SK-N-SH treated with all-trans-retinoic acid at 6 μM for 48 hours (cell line): ENCODE measurements at places on chromosomes 16 and 17.
A peak's percentile ranks its signal among the peaks of the same experiment; 100 is the strongest.

- ATAC-seq = no peak
These were observed 39.8 kb downstream of the ARL4D start for GRCh38 chr17:43438626-43439025.

- ATAC-seq = no peak
These were observed 9.7 kb downstream of the RAD51C start for GRCh38 chr17:58702045-58702476.

DNA sequence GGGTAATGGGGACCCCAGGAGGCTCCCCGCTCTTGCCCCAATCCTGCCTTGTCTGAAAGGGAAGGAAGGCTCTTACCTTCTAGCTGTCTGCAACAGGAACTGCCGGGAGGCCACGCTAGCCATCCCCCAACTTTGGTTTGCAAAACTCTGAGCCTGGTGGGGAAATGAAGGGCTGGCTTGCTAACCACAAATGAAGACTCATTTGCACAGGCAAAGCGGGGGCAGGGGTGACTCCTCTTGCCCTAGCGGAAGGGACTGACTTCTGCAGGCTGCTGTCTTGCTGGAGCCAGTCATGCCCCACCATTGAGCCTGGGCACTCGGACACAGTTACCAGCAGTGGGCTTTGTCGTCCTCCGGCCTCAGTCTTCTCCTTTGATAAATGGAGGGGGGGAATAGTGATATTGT lies 52.6 kb downstream of the PLCG2 start:
- no peak for ATAC-seq

GRCh38 chr16:3681206-3681605 lies 26.7 kb downstream of the DNASE1 start:
- ATAC-seq = no peak

GRCh38 chr17:80773243-80773991 lies 218.2 kb upstream of the CHMP6 start:
- peak; percentile 69 for ATAC-seq

DNA sequence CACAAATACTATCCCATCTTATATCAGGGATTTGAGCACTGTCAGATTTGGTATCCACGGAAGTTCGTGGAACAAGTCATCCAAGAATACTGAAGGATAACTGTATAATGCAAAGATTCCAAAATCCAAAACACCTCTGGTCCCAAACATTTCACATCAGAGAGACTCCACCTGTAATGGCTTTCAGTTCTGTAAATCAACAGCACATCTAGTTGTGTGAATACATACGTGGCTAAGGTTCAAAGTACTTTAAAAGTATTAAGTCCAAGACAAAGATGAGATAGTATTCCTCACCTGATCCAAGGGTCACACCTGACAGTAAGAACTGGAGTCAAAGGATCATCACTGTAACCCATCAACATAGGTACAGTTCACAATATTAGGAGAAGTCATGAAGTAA lies 54.8 kb downstream of the KANSL1 start:
- ATAC-seq = no peak

- ATAC-seq = peak; percentile 34; the same call in 1 of the 3 replicates
These were observed 30.3 kb downstream of the KLHDC4 start for GRCh38 chr16:87735270-87736007.

DNA sequence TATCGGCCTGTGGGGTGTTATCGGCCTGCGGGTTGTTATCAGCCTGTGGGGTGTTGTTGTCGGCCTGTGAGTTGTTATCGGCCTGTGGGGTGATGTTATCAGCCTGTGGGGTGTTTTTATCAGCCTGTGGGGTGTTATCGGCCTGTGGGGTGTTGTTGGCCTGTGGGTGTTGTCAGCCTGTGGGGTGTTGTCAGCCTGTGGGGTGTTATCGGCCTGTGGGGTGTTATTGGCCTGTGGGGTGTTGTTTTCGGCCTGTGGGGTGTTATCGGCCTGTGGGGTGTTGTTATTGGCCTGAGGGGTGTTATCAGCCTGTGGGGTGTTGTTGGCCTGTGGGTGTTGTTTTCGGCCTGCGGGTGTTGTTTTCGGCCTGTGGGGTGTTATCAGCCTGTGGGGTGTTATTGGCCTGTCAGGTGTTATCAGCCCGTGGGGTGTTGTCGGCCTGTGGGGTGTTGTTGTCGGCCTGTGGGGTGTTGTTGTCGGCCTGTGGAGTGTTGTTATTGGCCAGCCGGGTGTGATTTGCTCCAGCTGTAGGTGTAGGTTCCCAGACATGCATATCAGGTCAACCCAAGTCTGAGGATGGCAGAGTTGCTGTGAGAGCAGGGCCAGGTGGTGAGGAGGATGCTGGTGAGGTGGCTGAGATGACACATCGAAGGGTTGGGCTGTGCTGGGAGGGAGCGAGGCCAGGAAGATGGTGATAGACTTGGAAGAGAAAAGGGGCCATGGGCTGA lies 7.1 kb downstream of the TRARG1 start:
- no peak for ATAC-seq

DNA sequence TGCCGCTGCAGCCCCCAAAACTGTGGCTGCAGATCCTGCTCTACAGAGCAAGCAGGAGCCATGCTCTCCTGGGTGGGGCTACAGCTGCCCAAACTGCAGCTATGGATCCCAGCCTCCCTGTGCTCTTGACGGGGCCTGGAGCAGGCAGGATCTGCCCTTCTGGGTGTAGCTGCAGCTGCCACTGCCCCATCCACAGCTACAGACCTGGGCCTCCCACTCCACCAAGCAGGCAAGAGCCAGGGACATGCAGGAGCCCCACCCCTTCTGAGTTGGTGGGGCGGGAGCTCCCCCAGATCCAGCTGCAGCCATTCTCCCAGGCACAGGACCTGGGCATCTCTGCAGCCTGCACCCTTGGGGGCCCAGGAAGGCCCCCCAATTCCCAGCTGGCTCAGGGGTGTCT lies 551.2 kb upstream of the CA10 start:
- no peak for ATAC-seq

- no peak; the same call in 2 of the 3 replicates for ATAC-seq
These were observed 3.7 kb upstream of the CACNA1G start for GRCh38 chr17:50556803-50557202.

GRCh38 chr17:32160526-32160925 lies 18.2 kb downstream of the RHOT1 start:
- no peak for ATAC-seq

DNA sequence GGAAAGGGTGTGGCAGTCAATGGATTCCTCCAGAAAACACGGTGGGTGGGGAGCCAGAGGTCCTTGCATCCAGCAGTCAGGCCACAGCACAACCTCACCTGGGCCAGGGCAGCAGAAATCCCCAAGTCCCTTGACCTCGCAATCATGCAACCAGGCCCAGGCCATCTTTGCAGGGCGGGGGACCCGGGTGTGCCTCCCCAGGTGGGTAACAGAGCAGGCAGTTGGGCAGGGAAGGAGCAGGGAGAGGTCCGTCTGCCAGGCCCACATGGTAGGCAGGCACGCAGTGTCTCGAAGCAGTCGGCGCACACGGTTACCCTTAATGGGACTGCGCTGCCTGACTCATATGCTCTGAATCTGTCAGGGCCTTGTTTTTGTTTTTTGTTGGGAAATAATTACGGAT lies 153.0 kb downstream of the RBFOX3 start:
- no peak for ATAC-seq

DNA sequence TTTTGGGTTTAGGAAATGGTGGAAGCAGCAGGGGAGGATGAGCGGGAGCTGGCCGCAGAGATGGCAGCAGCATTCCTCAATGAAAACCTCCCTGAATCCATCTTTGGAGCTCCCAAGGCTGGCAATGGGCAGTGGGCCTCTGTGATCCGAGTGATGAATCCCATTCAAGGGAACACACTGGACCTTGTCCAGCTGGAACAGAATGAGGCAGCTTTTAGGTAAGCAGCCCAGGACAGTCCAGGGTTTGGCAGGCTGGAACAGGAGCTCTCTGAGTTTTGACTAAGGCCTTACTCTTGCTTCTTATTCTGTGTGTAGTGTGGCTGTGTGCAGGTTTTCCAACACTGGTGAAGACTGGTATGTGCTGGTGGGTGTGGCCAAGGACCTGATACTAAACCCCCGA lies 41.4 kb downstream of the SF3B3 start:
- ATAC-seq = no peak

DNA sequence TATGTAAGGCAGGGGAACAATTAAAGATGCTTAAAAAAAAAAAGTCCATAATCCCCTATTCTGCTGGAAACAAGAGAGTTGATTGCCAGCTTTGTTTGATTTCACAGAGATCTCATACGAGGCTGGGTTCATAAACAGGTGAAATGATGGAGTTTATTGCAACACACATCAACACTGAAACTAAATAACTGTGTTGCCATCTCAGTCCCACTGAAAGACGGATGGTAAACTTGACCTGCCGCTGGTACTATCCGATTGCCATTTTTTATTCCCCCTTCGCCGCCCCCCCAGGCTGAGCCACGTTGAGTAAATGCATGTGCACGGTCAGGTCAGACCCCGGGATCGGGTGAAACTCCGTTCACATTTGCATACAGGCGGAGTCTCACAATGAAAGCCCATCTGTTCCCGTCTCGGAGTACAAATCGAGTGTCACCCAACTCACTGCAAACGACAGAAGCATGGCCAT lies 119.2 kb downstream of the SKAP1 start:
- no peak for ATAC-seq

DNA sequence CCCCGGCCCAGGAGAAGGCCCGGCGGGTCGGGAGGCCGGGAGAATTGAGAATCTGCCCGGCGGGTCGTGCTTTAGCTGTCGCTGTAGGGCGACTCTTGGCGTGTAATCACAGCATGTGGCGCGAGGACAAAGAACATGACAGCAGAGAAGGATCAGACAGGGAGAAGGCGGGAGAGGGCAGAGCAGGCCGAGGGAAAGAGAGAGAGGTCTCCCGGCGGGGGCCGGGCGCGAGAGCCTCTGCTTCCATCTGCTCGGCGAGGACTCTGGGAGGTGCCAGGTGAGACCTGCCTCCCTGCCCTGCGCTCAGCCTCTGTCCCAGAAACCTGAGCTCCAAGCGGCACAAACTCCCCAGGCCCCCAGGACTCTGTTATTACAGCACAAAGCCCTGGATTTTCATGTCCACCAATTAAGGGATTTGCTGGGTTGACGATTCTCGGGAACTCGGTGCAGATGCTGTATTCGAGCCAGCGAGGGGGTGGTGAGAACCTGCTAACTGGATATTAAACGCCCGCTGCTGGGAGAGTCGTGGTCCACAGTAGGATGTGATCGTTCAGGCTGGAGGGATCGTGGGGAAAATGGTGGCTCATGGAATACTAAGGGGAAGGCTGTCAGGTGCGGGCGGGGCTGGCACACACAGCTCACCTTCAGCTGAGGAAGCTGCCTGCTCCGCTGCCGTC lies 172.0 kb upstream of the CIBAR2 start:
- ATAC-seq = no peak

DNA sequence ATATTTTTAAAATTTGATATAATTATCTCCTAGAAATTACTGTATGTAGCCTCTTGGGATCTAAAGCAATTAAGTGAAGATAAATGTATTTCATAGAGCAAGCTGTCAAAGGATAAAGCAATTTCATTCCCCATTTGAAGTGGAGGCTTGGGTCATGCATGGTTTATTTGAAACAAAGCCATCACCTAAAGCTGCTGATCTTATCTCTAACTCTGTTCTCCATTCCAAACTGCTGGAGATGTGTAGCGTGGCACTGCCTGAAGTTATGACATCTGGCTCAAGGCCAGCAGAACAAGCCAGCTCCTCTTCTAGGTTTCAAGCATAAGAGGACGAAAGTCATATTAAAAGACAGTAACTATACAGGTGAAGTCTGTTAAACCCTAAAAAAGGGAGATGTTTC lies 83.9 kb downstream of the HIC1 start:
- peak; percentile 87 for ATAC-seq

- ATAC-seq = no peak
These were observed 432.5 kb downstream of the HS3ST3B1 start for GRCh38 chr17:14733376-14733775.

DNA sequence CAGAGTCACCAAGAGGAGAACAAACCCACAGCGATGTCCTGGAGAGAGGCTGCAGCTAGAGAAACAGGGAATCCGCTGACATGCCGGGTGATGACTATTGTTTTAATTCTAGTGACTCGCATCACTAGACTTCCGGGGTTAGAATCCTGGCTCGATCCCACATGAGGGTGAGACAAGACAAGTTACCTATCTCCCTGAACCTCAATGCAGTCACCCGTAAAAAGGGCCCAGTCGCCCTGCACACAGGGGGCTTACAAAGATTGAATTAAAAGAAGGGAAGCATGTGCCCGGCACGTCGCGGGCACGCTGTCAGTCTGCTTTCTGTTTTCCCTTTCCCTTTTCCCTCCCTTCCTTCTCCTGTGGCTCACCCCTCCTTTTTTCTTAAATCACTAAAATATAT lies 212.9 kb upstream of the FOXF1 start:
- no peak for ATAC-seq

DNA sequence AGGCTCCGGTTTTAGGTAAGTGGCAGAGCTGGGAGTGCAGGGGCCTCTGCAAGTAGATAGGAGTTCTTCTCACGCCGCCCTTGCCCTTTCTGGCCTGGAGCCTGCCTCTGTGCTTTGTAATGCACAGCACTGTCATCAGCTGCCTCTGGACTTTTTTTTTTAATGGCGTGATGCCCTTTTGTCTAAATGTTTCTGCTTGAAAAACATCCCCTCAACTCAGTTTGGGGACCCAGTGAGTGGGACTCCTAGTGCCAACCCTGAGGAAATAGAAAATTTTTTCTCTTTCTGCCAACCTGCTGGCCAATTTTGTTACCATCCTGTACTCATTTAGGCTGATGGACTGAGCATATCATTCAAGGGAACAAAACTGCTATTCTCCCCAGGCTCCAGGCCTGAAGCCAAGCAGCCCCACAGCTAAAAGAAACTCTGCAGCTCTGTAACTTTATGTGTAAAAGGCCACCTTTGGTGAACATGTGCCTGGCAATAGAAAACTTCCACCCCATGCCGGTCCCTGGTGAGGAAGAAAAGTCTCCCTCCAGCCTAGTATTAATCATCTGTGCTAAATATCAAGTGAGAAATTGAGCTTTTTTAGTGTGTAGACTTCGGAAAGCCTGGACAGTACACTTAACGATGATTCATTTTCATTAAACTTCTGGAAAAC lies 22.5 kb downstream of the SLC6A2 start:
- no peak for ATAC-seq

- no peak for ATAC-seq
These were observed 605 bp downstream of the NLRP1 start for GRCh38 chr17:5583426-5584382.

DNA sequence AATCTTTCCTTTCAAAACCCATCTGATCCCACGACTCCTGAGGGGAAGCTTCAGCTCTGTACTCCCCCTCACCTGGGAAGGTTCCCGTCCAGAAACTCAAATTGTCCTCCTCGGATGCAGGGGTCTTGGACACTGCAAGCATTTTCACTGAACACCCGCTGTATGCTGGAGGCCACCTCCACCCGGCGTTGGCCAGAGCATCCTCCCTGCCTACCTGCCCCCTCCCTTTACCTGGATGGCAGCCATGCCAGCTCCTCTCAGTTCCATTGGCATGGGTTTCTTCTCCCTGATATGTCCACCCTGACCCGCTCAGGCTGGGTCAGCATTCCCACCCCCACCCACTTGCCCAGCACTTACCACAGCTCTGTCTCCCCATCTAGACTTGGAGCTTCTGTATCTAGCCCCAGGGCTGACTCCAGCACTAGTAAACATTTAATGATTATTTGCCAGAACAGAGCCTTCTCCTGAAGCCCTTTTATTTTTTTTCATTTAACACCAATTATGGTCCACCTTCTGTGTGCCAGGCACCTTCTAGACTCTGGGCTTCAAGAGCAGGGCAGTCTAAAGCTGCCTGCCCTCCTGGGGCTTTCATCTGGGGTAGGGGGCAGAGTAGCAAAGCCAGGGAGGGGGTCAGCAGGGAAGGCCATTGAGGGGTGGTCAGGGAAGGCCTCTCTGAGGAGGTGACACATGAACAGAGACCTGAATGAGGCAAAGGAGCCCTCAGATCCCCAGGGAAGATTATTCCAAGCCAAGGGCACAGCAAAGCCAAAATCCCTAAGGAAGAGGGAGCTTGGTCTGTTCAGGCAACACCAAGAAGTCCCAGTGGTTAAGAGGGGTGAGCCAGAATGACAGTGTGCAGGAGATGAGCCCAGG lies 8.9 kb upstream of the KRT19 start:
- no peak for ATAC-seq
